ENCODE measurements at places on chromosomes 13 and 19.

- no peak for DNase-seq
These were observed 302.2 kb downstream of the DNAJC15 start for GRCh38 chr13:43325636-43326035.

DNA sequence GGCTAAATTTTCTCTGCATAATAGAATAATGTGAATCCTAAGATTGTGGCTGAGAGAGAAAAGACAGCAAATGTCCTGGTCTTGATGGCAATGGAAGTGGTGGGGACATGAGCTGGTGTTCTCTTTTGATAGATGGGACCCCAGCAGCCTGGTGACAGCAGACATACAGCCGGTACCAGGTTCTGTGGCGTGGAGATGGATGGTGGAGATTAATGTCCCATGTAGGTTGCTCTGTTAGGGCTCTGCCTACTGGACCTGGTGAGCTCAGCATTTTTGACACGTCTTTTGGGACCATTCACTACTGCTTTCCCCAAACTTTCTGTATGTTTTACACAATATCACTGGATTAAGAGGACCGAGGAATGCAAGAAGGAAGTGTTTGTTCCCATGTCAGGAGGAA lies 8.2 kb upstream of the SIGLEC14 start:
- no peak for DNase-seq

DNA sequence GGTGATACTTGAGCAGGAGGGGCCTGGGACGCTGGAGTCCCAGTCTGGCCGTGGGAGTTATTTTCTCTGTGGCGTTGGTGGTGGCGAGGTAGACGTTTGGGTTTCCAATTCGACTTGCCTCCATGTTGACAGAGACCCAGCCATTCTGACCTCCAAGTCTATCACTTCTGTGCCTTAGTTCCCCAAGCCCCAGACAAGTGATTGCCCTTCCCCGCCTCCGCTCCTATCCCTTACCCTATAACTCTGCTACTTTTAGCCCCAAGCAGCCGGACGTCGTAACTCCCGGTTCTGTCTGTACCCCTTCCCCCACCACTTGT lies 549 bp downstream of the TIMM50 start:
- no peak for DNase-seq

- DNase-seq: no peak
These were observed 20.7 kb downstream of the OBI1 start for GRCh38 chr13:78638216-78638615.

DNA sequence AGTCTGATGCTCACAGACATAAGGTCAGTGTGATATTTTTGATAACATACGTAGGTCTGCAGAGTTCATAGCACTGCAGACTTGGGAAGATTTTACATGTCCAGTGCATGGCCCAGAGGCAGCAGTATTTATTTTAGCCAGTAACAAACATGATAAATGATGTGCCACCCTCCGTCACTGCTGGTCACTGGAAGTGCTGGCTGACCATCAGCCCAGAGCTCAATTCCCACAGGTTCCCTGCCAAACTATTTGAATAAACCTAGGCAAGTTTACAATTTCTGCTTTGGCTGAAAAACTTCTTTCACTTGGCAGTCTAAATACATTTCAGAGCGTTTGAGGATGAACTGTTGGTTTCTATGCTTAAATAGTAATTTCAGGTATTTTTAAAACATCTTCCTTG lies 135.5 kb upstream of the EDNRB start:
- DNase-seq: no peak

DNA sequence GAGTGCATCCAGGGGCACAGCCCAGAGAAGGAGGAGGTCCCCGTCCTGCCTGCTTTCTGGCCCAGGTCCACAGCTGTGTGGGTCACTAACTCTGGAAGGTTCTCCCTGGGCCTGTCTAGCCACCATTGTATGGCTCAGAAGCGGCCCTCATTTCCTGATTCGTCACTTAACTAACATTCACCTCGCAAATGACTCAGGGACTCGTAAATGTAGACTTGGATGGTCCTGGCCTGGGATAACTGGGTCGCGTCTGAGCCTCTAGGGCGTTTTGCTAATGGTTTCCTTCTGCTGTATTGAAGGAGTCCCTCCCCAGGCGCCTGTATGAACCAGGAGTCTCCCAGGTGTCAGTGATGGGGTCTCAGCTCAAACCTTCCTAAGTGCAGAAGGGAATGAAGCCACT lies 162.8 kb downstream of the ZNF536 start:
- DNase-seq: no peak

DNA sequence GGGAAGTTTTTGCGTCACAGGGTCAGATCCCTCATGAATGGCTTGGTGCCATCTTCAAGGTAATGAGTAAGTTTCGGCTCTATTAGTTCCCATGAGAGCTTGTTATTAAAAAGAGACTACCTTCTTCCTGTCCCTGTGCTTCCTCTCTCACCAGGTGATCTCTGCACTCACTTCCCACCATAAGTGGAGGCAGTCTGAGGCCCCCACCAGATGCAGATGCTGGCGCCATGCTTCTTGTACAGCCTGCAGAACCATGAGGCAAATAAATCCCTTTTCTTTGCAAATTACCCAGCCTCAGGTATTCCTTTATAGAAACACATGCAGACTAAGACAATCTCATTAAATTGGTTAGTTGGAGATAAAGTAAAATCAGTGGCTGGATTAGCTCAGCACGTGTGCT lies 75.6 kb upstream of the RFC3 start:
- DNase-seq: no peak

DNA sequence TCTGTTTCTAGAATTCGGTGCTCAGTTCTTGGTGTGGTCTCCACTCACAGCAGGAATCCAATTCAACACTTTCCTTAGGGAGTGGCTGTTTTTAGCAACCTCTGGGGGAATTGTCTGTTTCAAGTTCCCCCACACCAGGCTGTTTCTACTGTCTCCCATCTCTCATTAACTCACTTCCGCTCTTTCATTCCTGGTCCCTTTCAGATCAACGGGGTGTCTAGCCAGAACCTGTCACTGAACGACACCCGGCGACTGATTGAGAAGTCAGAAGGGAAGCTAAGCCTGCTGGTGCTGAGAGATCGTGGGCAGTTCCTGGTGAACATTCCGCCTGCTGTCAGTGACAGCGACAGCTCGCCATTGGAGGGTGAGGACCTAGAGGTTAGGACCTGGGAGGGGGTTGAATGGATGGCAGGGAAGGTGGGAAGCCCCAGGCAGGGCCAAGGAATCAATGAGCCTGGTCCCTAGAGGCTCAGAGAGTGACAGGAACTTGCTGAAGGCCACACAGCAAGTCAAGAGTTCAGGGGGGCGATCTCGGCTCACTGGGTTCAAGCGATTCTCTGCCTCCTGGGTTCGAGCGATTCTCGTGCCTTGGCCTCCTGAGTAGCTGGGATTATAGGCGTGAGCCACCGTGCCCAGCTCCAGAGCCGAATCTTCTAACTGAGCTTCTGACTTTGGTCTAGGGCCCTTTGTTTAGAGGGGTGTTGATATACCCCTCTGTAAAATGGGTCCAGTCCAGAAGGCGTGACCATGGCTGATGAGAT lies 25.5 kb downstream of the TJP3 start:
- DNase-seq: no peak

DNA sequence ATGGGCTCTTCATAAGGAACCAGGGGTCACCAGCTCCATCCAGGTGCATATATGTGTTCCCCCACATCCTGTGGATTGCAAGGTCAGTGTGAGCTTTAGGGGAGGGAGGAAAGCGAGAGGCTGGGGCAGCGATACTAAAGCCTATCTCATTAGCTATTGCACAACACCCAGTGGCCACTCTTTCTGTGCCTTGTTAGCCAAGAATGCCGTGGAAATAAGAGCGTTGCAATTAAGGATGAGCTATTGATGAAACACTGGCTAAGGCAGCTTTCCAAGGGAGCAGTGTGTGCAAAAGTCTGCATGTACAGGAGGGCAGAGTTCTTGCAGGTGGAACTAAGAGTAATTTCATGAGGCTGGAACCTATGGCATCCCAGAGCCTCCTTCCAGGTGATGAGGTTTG lies 17.6 kb downstream of the TNFSF11 start:
- no peak for DNase-seq

DNA sequence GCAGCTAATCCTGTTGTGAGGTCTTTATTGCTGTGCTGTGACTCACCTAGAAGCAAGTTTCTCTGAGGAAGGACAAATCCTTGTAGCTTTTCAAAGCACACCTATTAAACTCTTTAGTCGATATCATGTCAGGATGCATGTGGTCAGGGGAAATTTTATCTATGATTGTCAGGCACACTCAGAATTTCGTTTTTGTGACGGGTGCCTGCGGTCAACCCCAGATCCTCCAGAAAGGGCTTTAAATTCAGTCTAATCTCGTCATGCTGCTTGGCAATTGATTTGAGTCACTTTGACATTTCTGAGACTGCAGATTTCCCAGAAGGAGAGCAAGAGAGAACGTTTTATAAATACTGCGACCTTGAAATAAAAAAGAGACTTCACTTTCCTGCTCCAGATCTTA lies 316.9 kb downstream of the FGF9 start:
- DNase-seq: no peak

- DNase-seq: no peak
These were observed 187.9 kb downstream of the KATNAL1 start for GRCh38 chr13:30119476-30119875.

GRCh38 chr13:78168981-78169380 lies 250.3 kb upstream of the EDNRB start:
- DNase-seq: no peak

DNA sequence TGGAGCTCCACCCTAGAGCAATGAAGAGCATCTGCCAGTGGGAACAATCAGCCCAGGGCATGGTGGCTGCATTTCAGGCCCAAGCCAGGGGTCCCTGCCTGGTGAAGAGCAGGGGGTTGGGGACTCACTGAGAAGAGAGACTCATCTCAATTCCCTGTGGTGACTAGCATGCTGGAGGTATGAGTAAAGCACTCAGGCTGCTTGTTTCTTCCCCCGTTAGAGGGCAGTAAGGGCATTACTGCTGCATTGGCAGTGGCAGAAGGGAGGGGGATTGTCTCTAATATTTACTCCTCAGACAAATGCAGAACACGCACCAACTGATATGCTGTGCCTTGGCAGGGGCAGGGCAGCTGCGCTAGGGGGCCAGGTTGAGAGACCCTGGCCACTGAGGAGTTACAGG lies 329.1 kb downstream of the SLITRK5 start:
- no peak for DNase-seq

DNA sequence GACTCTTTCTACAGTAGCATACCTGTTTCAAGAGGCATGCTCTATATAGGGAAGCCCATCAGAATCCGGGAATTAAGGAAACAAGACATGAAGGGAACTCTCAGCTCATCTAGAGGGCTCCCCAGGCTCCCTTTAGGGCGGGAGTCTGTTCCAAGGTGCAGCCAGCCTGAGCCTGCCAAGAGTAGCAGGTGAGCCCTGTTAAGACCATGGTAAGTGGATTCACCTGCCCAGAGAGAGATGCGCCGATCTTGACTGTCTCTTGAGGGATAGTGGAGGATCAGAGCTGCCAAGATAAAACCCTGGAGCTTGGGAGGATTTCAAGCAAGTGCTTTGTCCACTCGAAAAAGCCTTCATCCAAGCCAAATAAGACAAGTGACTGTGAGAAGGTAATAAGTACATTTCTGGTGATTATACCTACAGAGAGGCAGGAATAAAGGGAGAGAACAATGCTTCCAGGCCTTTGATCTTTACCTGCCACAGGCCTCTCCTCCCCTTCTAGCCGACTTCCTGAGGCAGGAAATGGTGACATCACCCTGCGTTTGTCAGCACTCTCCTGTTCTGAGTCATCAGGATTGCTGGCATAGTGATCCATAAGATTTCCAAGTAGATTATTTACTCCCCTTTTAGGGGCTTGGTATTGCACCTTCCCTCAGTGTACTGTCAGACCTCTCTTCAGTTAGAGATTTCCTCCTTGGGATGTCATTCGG lies 31.5 kb downstream of the KLF5 start:
- no peak for DNase-seq

DNA sequence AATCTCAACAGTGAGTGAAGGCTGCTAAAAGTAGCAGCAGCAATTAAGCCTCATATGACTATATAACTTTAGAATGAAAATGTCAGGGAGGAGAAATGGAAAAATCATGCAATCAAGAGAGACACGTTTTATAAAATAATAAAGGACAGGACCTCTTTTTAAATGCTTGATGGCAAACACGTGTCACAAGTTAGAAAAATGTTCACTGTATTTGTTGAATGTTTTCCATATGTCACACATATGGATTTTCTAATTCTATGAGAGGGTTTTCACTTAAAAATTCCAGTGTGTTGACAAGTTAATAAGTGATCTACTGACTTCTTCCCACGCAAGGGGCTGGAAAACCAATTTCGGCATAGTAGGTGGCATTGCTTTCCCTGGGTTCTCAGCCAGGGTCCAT lies 27.7 kb upstream of the KCTD12 start:
- no peak for DNase-seq

GRCh38 chr19:33553530-33554310 lies 32.1 kb upstream of the PEPD start:
- DNase-seq: no peak

DNA sequence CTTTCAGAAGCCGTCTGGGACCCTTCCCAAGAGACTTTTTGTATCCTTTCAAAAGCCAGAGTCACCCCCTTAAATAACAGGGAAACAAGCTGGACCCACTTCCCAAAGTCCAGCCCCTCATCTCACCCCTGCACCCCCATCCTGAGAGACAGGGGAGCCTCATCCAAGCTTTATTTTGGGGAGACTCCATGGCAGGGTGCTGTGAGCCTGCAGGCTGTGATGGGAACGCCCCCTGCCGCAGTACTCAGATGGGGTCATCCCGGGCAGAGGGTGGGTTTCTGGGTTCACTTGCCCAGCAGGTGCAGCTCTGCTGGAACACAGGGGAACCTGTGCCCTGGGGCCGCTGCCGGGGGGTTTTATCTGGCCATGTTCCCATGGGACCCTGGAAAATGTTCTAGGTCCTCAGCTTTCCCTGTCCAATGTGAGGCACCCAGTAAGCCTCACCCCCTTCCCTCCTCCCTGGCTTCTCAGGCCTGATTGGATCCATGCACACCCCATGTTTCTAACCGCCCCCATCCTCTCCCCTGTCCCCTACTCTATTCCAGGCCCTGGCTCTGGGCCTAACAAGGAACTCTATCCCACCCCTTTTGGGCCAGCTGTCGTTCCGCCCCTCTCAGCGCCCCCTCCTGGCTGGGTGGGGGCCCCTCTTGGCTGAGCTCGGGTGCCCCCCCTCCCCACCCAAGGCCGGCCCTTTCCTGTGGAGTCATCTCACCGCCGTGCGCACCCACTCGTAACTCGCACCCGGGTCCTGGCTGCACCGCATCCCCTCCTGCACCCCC lies 1.0 kb downstream of the HIF3A start:
- no peak for DNase-seq

DNA sequence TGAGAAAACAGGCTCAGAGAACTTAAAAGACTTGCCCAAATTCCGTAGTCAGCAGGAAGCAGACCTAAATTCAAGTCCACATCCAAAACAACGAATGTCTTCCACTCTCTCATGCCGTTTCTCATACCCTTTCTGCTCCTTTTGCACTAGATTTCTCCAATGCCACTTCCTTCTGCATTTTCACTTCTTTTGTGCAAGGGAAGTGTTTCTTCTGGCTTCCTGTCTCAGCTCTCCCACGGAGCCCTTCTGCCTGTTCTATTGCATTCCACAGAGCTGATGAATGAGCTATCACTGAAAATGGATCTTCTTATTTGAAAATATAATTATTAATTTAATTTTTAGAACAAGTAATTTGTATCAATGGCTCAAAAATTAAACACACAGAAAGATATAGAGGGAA lies 56.1 kb upstream of the STK24 start:
- DNase-seq: no peak
